Thyroid gland (tissue), 4 donors: ENCODE measurements at places on chromosomes 13 and 19.

DNA sequence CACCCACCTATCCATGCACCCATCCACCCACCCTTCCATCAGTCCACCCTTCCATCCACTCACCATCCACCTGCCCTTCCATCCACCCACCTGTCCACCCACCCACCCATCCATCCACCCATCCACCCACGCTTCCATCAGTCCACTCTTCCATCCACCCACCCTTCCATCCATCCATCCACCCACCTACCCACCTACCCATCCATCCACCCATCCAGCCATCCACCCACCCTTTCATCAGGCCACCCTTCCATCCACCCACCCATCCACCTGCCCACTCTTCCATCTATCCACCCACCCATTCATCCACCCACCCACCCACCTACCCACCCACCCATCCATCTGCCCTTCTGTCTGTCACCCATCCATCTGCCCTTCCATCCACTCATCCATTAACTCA lies 17.0 kb downstream of the KLHL26 start:
- DNase-seq = no peak

- no peak for DNase-seq
Observed at GRCh38 chr13:28574617-28575142, 79.8 kb upstream of the FLT1 start.

GRCh38 chr13:37401721-37402120 lies 196.8 kb downstream of the POSTN start:
- no peak for DNase-seq

DNA sequence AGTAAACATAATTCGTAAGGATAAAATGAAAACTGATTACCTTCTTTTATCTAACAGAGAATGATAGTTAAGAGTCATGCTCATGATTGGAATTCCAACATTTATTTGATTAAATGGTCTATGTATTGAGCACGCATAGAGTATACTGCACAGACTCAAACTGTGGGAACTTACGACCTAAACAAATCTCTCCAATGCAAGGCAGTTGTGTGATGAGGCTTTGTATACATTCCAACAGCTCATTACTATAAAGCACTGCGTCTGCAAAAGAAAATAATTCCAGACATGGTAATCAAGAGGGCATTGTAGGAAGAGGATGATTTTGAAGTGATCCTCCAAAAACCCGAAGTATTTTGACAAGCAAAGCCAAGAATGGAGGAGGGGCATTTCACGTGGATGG lies 169.5 kb downstream of the NUFIP1 start:
- no peak for DNase-seq

DNA sequence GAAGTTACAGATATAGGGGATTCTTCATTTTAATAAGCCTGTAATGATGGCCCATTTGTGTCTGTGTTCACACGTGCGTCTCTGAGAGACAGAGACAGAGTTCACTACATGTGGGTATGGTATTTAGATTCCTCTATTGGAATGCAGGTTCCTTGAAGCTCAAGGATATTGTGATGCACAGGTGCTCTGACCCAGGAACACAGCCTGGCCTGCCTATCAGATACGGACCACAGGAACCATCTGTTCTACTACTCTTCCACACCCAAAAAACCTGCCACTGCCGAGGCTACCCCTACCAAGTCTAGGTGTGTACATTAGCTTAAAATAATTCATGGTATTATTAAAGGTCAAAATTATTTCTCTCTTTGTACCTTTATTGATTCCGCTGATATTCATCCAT lies 289.2 kb downstream of the ATP8A2 start:
- DNase-seq = no peak

DNA sequence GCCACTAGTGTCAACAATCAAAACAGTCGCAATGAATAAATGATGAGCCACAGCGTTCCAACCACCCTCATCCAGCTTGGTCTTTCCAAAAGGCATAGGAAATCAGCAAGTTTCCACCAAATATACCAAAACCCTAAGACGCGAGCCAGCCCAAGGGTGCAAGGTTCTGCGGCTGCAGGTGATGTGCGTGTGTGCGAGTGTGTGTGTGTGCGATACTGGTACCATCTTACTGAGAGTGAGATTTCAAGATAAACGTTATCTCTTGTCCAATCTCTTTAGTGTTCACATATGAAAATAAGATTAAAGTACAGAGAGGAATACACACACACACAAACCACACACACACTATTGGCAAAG lies 895 bp upstream of the TRPC4 start:
- DNase-seq = no peak

- no peak for DNase-seq
Observed at GRCh38 chr19:4229179-4229931, at the start of gene EBI3. Gene EBI3, plus strand, starts transcription at chr19:4229523. Its CDS starts 28 bp downstream, at chr19:4229551.

GRCh38 chr19:571566-571974 lies 826 bp upstream of the BSG start:
- peak; percentile 13 for DNase-seq

- DNase-seq = no peak
Observed at GRCh38 chr19:55259540-55260210, 858 bp upstream of the PPP6R1 start.

DNA sequence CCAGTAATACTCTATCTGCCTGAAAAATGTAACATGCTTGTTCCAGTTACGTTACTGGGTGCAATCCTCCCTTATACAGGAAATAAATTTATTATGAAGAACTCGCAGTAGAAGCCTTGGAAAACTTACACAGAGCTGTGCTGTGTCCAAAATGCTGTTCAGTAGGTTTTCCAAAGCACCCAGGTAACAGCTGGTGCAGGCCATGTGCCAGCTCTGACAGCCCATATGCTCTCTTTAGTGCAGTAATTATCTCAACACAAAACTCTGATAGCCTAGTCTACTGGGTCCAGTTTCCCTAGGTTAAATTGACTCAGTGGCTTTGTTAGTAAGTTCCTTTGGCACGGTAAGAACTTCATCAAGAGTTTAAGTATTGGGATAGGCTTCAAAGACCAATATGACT lies 120.7 kb upstream of the OBI1 start:
- DNase-seq = no peak

- no peak for DNase-seq
Observed at GRCh38 chr19:1522838-1523237, 1.0 kb upstream of the PLK5 start.

DNA sequence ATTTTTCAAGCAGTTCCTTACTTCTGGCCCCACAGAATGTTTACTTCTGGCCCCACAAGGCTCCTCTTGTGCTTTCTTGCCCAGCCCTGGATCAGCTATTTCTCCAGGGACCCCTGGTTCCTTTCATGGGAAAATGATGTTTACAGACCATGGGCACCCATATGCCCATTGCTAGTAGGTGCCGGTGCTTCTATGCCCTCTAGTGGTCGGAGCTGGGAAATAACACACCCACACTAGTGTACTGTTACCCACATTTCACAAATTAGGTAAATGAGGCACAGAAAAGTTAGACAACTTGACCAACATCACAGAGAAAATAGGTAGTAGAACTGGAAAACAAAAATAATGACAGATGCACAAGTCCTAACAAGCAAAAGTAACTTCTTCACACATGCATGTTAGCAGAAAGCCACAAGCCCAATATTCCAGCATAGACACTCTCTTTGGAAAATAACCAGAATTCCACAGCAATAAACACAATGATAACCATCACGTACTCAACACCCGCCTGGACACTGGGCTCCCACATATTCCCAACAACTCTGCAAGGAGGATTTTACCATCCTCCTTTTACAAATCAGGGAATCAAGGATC lies 1.3 kb upstream of the CEACAM6 start:
- peak; percentile 52 for DNase-seq

- peak; percentile 35 for DNase-seq
Observed at GRCh38 chr19:57803594-57804325, 11.0 kb downstream of the ZNF552 start.

DNA sequence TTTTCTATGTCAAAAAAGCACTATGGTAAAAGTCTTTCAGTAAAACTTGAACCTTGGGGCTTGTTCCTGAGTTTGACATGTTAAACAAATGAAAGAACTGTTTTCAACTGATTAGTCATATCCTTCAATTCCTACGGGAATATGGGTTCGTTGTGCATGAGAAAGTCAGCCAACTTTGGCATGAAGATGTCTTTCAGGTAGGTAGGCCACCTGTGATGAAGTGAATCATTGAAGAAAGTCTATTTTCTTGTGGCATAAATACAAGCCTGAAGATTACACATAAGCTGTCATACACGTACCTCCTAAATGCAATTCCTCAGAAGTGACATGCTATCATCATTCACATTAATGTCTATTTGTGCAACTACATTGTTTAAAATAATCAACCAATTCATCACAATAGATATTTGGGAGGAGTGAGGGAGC lies 513.0 kb downstream of the IRS2 start:
- no peak for DNase-seq

- DNase-seq = no peak
Observed at GRCh38 chr13:89029062-89029461, 1357.9 kb downstream of the SLITRK5 start.

GRCh38 chr19:55440411-55441105 lies 2.5 kb downstream of the SHISA7 start:
- DNase-seq = no peak

DNA sequence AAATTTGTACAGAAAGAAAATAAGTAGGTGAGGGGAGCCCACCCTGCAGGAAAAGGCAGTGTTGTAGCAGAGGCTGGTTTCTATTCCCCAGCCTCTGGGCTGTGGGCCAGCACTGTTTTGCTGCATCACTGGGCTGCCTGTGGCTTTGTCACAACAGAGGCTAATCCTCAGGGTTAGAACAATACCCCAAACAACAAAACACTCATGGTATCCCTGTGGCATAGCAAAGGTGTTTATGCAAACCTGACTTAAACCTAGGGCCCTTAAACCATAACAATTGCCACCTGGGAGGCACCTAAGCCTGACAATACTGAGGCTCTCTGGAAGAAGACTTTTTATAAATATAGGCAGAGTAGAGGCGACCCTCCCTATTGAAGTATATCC lies 314.7 kb downstream of the OLFM4 start:
- no peak for DNase-seq

DNA sequence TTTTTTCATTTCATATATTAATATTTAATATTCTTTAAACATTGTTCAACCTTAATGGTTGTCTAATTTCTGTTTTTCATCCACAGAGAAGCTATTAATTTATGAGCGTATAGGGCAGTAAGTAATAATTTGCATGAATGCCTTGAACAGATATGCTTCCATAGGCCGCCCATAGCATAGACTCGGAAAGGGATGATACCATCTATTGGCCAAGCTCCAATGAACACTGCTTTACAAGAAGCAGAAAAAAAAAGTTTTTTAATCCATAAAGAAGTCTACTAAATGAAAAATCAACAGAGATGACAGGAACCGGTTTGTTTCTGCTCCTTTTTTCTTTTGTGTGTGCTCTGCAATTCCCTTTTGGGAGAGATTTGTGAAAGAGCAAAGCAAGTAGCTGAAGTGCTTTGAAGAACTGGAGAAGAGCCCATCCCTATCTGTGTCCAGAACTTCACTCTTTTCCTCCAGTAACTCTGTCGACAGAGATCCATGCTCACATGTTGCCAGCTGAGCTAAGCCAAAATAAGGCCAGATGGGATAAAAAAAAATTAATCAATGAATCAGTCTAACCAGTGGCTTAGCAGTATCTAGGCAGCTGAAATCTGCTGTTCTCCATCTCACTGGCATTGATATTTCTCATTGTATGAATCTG lies 215.9 kb upstream of the SOX21 start:
- no peak for DNase-seq

DNA sequence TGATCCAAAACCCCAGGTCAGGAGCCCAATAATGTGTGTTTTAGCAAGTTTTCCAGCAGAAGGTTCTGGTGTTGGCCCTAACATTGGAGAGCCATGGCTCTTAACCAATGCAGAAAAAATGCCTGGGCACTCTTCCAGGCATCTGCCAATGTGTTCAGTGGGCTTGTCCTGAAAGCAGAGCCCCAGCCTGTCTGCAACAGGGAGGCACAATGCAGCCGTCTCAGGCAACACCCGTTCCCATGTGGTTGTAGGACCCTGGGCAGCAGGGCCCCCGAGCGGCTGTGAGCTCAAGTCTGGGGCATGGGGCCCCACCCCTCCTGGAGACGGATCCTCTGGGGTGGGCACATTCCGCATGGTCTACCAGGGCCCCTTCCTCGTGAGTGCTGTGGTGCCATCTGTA lies 58.1 kb upstream of the SIAH3 start:
- peak; percentile 10 for DNase-seq

GRCh38 chr13:112627161-112627560 lies 39.2 kb upstream of the TUBGCP3 start:
- DNase-seq = no peak

DNA sequence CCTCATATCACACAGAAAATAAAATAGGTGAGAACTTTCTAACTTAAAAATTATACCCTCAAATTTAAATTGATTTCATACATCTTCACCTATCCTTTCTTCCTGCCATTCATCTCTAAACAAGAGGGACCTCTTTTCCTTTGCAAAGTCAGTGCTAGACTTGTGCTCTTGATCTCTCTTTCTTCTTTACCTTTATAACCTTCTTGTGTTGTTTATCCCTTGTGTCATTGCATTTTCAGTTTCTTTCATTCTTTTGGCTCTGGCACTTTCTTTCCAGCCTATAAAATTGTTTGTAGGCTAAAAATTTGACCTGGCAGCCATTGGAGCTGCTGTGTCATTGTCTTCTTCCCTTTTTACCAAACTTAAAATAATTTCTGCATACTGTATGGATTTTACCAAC lies 190.1 kb downstream of the GPC5 start:
- DNase-seq = no peak

DNA sequence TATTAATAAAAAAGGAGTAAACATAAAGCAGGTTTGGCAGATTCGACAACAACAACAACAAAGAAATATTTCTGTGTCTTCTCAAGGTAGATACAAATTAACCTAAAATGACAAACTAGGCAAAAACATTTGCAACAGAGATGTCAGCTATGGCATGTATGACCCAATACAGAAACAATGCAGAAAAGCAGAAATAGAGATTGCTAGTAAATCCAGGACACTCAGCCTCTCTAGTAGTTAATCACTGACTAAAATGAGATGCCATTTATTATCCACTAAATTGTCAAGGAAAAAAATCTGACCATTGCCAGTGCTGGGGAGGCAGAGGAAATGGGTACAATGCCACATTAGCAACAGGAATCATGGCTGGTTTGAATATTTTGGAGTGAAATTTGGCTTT lies 250.5 kb downstream of the TEX29 start:
- no peak for DNase-seq

- DNase-seq = no peak
Observed at GRCh38 chr19:51654783-51655182, 8.2 kb upstream of the SIGLEC14 start.

GRCh38 chr19:12194827-12195731 lies 32.2 kb downstream of the ZNF136 start:
- DNase-seq = peak; percentile 97

- DNase-seq = peak; percentile 81
Observed at GRCh38 chr13:21458451-21458812, 671 bp downstream of the ZDHHC20 start.

DNA sequence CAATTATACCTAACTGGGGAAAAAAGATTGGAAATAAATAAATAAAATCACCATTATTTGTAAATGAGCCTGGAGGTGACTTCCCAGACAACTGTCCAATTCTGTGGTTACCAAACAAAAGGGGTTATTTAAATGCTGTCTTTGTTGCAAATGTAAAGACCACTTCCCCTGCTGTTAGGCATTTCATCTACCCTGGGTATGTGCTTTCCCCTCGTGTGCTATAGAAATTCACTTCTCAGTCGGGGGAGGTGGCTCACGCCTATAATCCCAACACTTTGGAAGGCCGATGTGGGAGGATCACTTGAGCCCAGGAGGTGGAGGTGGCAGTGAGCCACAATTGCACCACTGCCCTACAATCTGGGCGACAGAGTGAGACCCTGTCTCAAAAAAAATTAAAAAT lies 101.9 kb upstream of the AKAP11 start:
- no peak for DNase-seq

- peak; percentile 34 for DNase-seq
Observed at GRCh38 chr19:18208098-18208951, 4.5 kb upstream of the RAB3A start.
